ENCODE measurements at places on chromosomes 1 and 21.
A peak's percentile ranks its signal among the peaks of the same experiment; 100 is the strongest.

DNA sequence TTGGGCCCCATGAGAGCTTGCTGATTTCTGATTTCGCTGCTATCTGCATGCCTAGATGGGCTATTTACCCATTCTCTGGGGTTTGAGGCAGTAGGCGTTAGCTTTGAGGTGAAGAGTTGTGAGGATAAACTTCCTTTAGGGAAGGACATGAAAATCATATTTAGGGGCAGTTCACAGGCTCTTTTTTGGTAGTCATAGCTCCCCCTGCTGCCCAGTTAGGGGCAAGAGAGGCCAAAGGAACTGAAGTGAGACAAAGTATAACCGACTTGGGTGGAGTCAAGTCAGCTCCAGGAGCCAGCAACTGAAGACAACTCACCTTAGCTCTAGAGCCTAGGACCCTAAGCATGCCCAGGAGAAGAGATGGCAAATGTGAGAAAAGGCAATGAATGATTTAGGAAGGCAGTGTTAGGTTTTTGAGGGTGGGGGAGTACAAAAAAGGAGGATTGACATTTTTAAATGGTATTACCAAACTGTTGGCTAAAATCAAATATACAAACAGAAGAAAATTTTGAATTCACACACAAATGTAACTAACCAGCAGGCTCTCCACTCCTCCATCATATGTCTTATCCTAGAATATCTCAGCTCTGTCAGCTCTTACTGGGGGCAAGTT lies 625.2 kb downstream of the LMO4 start:
- DNase-seq = peak; percentile 62

DNA sequence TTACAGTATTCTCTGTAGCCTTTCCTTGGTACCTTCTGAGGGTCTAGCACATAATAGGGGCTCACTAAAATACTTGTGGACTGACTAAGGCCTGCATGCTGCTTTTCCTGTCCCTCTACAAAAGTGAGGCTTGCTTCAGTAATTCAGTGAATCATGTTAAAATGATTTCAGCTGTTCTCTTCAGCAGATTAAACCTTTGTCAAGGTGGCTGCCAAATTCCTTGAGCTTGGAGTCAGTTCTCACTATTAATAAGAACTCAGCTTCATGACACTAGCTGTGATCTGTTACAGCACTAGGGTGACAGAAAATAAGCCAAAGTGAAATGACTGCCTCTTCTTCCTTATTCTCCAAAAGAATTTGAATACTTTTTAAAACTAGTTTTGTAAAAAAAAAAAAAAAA lies 128.8 kb downstream of the KCNN3 start:
- no peak for DNase-seq

DNA sequence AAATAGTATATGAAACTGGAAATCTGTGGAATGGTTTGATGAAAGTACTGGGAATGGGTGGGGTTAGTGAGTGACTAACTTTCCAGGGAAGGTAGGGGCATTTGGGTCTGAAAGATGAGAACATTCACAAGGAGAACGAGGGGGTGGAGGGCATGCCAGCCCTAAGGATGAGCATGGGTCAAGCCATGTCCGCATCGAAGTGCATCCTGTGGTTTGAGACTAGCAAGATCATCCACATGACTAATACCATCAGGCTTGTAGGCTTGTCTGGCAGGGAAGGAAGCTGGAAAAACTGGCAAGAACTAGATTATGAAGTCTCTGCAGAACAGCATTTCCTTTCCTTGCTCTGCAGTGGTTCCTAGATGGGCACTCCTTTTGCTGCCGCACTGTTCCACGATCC lies 70.4 kb upstream of the UBE2U start:
- no peak for DNase-seq

DNA sequence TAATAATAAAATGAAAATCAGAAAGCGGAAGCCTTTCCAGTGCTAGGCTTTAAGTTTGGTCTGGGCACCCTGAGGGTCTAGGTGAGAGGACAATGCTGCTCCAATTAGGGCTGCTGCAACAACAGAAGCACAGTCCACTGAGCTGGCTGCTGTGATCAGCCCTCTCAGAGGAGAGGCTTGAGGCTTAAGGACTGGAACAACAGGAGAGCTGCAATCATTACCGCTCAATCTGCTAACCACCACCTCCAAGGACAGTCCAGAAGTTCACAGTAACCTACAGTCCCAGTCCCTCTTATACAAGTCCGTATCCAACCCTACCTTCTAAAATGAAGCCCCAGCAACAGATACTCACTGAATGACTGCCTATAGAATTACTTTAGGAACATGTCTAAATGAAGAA lies 62.1 kb downstream of the USP24 start:
- DNase-seq = no peak

GRCh38 chr1:71944006-71944405 lies 338.3 kb downstream of the NEGR1 start:
- no peak for DNase-seq

GRCh38 chr1:16189003-16189402 lies 23.4 kb downstream of the ARHGEF19 start:
- no peak for DNase-seq

GRCh38 chr1:99590578-99591209 lies 55.2 kb upstream of the PALMD start:
- no peak for DNase-seq

GRCh38 chr1:70358921-70359564 lies 4.5 kb upstream of the ANKRD13C start:
- DNase-seq = no peak

- DNase-seq = no peak
Measured at GRCh38 chr1:25806418-25806817, 6.4 kb downstream of the SELENON start.

- no peak for DNase-seq
Measured at GRCh38 chr1:207025146-207025880, 7.2 kb downstream of the C1orf116 start.

GRCh38 chr1:173400387-173400995 lies 76.6 kb upstream of the PRDX6 start:
- no peak for DNase-seq

DNA sequence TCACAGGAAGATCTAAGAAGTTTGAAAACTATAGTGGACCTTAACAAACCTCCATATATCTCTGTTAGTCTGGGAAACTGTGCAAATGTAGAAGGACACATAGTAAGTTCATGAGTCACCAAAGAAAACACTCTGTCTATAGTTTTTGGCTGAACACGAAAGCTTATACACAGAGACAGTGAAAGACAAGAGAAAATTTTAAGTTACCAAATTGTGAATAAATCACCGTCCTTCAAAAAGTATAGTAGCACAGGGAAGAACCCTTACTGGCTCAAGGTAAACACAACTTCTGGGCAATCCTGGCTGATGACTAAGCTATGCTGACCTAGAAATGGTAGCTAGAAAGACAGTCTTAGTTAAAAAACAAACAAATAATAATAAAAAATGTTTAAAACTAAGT lies 1057.9 kb downstream of the AMY1C start:
- DNase-seq = no peak

Data from D341Med (cell line).